ENCODE measurements at places on chromosomes 2 and 18.

- DNase-seq, result no peak
These were observed 15.7 kb upstream of the DARS1 start for GRCh38 chr2:136001131-136001530.

- DNase-seq, result no peak
These were observed 4.9 kb downstream of the CCT7 start for GRCh38 chr2:73238976-73239375.

DNA sequence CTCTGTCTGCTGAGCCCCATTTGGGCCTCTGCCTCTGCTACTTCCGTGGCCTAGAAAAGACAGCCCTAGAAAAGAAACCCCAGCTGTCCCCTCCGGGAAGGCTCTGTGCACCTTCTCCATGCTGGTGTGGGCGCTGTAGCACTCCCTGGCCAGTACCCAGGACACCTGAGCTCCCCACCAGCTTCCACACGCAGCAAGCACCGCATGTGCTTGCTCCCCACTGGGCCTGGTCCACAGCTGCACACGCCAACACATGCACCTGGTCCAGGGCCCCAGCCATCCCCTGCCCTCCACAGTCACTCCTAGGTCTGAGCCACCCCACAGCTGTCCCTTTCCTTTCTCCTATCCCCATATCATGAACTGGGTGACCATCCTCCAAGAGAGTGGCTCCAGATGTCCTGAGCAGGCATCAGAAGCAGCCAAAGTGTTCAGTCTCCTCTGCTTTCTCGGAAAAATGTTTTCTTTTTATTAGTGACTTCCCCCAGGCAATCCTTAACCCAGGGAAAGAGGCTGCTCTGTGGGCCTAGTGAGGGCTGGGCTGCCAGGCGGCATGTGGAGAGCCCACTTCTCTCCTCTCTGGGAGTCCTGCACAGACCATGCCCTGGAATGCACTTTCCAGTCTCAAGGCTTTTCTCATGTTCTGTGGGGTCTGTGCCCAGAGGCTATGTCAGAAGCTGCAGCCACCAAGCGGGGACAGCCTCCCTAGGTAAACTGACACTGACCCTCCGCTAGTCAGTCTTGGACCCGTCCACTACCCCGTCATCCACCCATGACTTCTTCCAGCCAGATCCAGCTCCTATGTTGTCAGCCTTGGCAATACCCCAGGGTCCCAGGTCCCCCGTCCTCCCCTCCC lies 133.7 kb downstream of the KLHL29 start:
- no peak for DNase-seq

DNA sequence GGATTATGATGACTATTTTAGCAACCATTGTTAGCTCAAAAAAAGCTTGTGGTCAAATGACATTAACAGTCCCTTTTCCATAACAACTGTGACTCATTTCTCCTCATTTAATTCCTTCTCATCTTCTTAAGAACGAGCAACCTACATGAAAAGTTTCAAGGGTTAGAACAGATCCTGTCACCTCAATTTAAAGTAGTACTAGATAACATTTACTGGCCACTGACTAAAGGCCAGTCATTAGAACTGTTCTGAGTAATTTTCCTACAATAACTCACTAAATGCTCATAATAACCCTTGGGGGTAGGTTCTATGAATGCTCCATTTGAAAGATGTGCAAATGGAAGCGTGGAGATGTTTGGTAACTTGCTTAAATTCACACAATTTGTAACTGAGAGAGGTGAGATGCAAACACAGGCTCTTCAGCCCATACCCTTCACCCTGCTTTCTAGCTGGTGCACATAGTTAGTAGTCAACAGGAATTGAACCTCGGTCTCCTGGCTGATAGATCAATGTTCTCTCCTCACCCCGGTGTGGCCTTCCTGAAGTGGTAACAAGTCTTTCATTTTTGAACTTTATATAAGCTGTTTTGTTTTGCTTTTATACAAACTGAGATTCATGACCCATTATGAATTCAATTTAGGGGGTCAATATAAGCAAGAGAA lies 212.5 kb downstream of the SETBP1 start:
- no peak for DNase-seq

DNA sequence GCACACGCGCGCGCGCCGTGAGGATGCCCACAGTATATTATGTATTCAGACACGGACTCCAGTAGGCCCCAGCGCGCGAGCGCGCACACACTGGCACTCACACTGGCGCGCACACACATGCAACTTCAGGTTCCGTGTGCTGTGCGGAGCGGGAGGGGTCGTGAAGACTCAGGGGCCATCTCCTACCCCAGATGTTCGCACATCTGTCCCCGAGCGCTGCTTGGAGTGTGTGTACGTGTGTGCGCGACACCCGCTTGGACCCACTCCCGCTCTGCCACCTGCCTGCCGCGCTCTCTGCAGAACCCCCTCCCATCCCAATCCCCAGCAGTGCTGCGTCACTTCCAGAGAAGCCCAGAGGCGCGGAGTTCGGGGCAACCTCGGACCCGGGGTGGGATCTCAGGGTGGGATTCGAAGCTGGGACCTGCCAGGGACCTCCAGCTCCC lies 2.6 kb downstream of the NRP2 start:
- no peak for DNase-seq

- DNase-seq, result no peak
These were observed 173.1 kb upstream of the ID2 start for GRCh38 chr2:8508766-8509165.

DNA sequence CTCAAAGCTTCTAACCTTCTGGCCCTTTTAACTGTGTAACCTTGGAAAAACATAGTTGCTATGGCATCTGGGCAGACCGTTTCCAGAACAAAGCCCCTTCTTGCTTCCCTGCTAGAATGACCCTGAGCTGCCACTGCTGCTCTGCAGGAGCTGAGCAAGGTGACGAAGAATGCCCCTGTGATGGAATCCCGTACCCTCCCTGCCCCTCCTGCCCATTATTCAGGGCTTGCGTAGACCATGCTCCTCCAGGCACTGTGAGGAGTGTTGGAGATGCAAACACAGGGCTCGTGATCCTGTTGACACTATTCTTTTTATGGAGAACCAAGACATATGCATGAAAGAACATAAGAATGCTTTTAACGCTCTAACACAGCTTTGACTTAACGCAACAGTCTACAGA lies 191.1 kb downstream of the CDH2 start:
- no peak for DNase-seq

DNA sequence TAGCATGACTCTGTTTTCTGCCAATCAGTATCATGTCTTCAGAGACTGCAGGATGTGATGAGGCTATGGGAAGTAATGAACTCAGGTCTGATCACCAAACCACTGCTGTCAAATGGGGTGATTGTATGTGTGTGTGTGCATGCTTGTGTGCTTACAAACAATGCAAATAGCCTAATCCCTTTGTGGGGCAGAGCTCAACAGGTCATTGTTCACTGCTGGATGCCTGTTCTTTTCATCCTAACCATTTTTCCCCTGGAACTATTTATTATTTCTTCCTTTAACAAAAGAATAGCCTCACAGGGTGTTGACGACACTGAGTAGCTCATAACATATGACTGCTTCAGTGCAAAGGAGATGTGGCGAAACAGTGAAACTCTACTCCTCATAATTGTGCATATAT lies 55.9 kb downstream of the NXPH2 start:
- no peak for DNase-seq

- no peak for DNase-seq
These were observed 628.0 kb downstream of the ZEB2 start for GRCh38 chr2:143891879-143892308.

DNA sequence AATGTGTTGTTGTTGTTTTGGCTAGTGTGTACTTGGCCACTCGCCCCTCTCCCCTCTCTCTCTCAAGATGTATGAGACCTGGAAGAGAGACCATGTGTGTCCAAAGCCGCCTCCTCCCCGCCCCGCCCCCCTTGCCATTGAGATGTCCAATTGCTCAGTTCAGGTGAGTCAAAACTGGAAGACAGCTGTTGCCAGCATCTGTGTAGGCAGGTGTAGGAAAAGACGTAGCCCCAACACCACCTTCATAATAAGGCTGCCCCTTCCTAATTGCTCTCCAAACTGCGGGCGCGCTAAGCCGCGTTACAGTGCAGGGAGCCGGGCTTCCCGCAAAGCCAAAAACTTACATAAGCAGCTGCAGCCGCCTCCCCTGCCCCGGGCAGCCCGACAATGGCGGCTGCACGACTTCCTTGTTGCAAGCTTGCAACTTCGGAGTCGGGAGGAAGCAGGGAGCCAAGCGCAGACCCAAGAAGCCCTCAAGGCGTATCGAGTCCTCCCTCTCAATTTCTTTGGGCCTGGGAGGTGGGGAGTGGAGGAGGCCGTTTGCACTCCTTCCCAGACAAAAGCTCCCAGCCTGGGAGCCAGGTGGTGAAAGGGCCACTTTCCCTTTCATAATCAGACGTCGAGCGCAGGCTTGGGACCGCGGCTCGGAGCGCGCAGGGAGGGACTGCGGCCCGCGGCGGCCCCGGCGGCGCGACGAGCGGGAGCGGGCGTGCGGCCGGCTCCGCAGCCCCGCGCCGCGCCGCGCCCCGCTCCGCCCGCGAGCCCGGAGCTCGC lies 882 bp downstream of the ZBTB14 start:
- peak; percentile 64 for DNase-seq

GRCh38 chr2:12110481-12110880 lies 364.0 kb downstream of the LPIN1 start:
- no peak for DNase-seq

DNA sequence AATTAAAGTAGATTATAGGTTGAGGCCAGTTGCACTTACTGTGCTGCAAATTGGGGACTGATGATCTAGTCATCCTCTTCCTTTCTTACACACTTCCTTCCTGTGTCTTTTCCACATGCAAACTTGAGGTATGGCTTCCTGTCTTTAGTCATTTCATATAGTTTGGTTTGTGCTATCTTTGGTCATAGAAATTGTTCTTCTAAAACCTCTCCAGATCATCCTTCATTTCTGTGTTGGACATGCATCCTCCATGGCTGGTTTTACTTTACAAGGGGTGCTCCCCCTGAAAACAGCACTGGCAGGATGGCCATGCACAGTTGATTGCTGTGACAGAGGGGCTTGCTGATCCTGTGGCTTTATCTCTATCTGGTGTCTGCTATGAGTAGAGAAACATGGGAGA lies 36.5 kb downstream of the MGAT5 start:
- DNase-seq, result no peak

GRCh38 chr18:37764541-37765288 lies 199.1 kb upstream of the CELF4 start:
- DNase-seq, result no peak

GRCh38 chr2:236988216-236988615 lies 97.5 kb upstream of the COPS8 start:
- DNase-seq, result no peak

DNA sequence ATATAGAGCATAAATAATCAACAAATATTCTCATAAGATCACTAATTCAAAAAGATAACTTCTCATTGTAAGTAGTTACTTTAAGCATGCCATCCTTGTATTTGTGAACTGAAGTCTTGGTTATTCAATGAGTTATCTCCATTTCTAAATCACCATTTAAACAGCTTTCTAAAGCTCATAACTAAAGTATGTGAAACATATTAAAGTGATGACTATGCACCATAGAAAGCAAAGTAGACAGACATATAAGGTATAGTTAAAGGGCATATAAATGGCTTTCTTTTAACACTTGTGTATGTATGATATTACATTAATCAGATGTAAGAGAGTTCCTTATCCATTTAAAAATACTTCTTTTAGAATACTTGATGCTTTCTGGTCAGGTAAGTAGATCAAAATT lies 83.5 kb downstream of the IKZF2 start:
- DNase-seq, result no peak

DNA sequence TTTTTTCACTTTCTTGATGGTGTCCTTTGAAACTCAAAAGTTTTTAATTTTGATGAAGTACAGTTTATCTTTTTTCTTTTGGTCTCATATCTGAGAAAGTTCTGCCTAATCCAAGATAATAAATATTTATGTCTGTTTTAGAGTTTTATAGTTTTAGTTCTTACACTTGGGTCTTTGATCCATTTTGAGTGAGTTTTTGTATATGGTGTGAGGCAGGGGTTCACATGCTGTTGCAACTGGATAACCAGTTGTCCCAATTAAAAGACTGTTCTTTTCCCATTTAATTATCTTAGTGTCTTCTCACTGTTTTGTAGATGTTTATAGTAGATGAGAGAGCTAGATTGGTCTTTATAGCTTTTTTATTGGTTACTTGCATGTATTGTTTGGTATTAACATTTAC lies 43.6 kb downstream of the TET3 start:
- no peak for DNase-seq

- DNase-seq, result no peak
These were observed 14.6 kb downstream of the NMUR1 start for GRCh38 chr2:231515603-231516002.

DNA sequence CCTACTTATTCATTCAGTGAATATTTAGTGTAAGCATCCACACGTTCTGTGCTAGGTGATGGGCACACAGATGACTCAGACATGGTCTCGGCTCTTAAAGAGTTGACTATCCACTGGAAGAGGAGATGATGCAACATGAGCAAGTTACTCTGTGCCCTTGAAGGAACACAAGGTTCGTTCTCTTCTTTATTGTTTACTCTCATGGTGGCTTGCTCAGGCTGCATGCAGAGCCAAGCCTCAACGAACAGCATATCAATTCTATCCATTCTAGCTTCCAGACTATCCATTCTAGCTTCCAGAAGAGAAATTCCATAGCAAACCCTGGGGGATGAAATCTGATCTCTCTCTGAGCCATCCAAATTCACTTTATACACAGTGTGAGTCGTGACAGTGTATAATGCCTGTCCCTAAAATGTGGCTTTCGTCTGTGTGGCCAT lies 68.1 kb upstream of the CTAGE1 start:
- DNase-seq, result no peak

DNA sequence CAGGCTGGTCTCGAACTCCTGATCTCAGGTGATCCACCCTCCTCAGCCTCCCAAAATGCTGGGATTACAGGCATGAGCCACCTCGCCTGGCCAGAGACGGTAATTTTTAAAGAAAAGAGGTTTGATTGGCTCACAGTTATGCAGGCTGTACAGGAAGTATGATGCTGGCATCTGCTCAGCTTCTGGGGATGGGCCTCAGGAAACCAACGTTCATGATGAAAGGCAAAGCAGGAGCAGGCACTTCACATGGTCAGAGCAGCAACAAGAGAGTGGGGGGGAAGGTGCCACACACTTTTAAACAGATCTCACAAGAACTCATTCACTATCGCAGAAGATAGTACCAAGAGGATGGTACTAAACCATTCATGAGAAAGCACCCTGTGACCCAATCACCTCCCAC lies 38.0 kb upstream of the GPD2 start:
- DNase-seq, result no peak

- no peak for DNase-seq
These were observed 218.3 kb downstream of the HAUS1 start for GRCh38 chr18:46322411-46322891.

DNA sequence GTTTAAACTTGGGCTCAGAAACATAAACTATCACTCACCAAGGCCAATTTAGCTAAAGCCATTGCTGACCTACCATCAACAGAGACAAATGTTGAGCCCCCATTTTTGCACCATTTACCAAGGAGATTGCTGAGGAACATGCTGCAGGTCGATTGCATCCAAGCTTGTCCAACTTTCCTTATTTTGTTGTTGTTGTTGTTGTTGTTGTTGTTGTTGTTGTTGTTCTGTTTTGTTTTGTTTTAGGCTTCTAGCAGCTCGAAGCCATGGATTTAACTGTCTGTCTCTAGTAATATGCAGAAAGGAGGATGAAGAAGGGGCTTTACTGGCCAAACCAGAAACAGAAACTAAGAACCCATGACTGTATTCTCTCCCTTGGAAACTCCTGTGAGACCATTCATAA lies 571.5 kb downstream of the IRS1 start:
- DNase-seq, result no peak

- no peak for DNase-seq
These were observed 131.9 kb downstream of the ATL2 start for GRCh38 chr2:38245114-38245641.

- no peak for DNase-seq
These were observed 34.1 kb downstream of the NOL10 start for GRCh38 chr2:10655499-10656225.
